Hindlimb muscle (tissue), 1 donor: ENCODE measurements at places on chromosomes 6 and 20.
A peak's percentile ranks its signal among the peaks of the same experiment; 100 is the strongest.

- DNase-seq: no peak
These were observed 119.5 kb downstream of the PLEKHG1 start for GRCh38 chr6:150719099-150719766.

DNA sequence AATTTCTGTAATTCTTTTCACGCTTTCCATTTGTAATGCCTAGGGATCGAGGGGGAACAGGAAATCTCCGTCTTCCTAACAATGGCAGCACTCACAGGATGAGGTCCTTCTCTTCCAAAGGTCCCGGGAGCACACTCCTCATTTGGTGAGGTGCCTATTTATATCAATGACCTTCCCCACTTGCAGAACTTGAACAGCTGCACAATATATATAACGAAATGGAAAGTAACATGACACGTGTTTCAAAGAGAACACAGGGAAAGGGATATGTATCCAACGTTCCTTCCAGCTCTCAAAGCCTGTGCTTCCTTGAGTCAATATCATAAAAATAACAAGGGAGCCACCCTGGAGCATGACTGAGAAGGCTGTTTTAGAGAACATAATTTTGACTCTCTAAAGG, 78.6 kb upstream of the RBM24 start:
- DNase-seq: peak; percentile 75

GRCh38 chr6:28606424-28607391, 81.0 kb downstream of the GPX5 start:
- peak; percentile 74 for DNase-seq

- DNase-seq: no peak
These were observed 706.3 kb downstream of the TFAP2A start for GRCh38 chr6:9708600-9708999.

DNA sequence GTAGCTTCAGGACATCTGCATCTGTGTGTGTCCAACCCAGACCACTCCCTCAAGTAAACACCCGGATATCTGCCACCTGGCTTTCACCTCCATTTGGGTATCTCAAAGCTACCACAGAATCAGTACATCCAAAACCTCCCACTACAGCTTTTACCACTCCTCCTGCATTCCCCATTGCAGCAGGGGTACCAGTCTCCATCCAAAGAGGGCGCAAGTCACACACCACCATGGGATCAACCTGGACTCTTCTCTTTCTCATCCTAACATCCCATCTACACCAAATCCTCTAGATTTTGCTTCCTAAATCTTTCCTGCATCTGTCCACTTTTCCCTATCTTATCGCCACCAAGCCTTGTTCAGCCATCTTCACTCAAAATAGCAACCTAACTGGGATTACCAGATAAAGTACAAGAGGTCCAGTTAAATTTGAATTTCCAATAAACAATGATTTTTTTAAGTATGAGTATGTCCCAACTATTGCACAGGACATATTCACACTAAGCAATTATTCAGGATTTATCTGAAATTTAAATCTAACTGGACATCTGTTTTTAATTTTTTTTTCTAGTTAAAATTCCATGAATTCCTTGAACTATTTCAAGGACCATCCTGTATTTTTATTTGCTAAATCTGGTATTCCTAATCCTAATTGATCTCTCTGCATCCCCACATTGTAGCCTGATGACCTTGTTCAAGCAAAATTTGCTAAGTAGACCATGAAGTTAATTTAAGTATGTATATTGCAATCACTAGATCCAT, 164.3 kb upstream of the MLN start:
- no peak for DNase-seq

GRCh38 chr6:122033564-122034181, 365.8 kb upstream of the HSF2 start:
- DNase-seq: peak; percentile 50

- no peak for DNase-seq
These were observed 149.9 kb upstream of the SMLR1 start for GRCh38 chr6:130677312-130677711.

- no peak for DNase-seq
These were observed 6.9 kb upstream of the HELZ2 start for GRCh38 chr20:63580796-63581461.

DNA sequence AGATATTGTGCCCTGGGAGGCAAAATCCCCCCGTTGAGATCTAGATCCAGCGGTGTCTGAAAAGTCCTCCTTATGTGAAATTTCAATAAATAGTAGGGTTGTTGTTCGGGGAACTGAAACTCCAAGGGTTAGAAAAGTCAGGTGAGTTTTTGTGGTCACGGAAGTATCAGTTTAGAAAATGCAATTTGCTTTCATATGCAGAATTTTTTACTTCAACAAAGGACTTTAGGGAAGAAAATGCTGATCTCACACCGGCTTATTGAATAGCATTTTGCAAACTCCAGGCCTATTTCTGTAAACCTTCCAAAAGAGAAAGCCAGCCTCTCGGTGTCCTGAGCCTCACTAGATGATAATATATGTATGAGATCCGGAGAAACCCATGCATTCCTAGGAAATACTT, 254.7 kb downstream of the TSHZ2 start:
- no peak for DNase-seq

GRCh38 chr20:51198876-51199523, 176.1 kb upstream of the KCNG1 start:
- no peak for DNase-seq

DNA sequence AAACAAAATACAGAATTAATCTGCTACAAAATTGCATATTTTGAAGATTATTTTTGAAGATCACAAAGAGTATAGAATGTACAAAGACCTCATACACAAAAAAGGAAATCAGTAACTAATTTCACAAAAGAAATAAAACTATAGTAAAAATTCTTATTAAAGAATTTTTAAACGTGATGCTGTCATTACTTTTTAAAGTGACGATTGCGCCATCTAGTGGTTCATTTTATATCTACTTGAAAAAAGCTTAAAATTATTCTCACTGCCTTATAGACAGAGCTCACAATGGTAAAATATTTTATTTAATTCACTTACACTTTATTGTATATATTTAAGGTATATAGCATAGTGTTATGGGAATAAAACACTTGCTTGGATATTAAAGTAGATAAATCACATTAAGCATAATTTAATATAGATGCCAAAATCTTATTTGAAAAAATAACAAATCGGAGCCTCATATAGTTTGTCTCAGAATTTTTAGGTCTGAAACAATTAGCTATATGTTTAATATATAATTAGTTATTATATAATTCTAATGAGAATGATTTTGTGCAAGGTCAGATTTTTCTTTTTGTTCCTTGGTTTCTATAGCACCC, 128.8 kb downstream of the PHF3 start:
- peak; percentile 26 for DNase-seq

GRCh38 chr20:58890518-58891085, 38.1 kb downstream of the GNAS start:
- DNase-seq: peak; percentile 95

DNA sequence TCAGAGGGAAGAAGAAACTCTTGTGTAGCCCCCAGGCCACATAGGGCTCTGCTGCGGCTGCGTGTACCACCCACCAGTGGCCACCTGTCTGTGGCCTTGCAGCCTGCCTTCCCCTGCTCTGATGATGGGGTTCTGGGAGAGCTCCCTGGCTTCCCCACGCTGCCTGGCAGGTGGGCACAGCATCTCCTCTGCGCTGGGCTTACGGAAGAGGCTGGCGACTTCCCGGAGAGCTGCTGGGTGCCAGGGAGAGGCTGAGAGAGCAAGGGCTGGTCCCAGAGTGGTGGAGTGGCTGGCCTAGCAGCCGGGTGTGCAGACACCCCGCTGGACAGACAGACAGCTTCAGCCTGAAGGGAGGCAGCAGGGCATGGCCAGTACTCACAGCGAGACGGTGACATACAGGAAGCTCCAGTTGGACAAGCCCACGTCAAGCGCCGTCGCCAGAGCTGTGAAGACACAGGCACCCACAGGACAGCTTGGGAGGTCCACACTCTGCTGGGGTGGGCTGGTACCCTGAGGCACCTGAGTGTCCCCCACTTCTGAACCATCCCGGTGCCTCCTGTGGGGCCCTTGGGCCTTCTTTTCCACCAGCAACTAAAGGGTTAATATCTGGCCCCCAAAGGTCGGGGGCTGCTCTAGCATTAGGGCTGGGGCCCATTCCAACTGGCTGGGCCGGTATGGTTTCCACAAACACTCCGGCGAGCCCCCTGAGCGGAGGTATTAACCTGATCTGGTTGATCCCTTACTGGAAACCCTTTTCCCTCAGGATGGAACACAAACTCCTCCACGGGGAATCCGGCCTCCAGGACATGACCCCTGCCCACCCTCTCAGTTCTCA, 48.1 kb upstream of the CDH22 start:
- DNase-seq: no peak

DNA sequence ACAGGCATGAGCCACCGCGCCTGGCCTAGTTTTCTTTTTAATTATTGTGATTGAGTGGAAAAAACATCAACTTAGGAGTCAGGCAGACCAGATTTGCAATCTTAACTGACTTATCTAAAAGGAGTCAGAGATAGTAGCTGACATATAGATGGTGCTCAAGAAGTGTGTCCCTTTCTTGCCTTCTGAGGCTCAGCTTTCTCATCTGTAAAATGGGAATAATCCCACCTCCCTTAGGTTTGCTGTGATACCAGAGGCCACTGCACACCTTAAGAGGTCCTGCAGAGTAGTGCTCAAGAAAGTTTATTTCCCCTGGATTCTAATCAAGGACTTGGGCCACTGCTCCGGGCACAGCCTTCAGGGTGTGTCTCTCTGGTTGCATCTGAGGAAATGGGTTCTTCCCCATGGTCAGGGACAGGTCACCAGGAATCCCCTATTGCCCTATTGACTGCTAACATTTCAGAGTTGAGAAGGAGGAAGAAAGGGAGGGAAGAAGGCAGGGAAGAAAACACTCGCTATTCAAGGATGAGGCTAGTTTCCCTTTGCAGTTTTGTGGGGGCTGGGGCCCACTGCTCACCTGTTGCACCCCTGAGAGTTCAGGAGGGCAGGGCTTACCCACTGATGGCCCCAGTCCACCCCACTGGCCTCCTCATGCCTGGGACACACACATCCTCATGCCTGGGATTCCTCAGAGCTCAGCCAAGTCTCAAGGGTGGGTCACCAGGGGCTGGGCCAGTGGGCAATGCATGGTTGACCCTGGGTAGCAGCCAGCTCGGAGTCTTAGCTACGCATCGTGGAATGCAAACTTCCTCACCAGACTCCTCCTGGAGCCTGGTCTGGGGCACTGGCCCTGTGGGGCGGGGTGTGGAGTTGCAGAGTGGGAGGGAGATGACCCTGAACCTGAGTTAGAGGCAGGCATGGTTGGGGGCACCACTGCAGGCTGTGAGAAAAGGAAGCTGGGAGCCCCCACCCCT, 21.2 kb downstream of the C6orf132 start:
- DNase-seq: no peak

DNA sequence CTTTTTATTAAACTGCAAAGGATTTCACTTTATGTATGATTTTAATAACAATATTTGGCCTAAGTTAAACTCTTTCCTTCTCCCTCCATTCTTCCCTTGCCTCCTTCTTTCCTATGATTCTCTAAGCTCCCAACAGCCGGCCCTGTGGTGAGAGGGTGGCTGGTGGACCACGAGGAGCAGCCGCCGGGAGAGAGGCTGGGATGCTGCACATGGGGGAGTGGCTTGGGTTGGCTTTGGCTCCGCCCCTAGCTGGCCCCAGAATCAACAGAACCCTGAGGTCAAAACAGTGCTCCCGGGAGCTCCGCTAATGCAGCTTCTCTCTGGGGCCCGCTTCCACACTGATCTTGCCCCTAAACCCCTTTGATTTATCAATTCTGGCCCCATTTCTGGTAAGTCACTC, 389.8 kb upstream of the AGPAT4 start:
- no peak for DNase-seq

GRCh38 chr20:54622333-54623295, 147.2 kb downstream of the DOK5 start:
- DNase-seq: no peak

DNA sequence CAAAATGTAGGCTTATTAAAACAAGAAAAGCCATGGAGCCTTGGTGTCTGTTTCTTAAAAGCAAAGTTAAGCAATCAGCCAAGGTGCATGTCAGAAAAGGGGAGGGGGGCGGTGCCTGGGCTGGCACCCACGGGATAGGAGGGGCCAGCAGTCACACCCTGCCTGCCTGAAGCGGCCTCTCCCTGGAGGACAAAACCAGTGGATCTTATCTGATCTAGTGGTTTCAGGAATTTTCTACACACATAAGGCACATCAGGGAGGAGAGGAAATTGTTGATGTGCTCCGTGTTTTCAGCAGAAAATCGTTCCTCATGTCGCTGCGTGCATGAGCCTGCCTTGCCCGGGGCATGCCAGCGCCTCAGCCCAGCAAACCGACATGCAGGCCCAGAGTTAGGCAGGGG, 276.4 kb downstream of the TAF4 start:
- DNase-seq: no peak

DNA sequence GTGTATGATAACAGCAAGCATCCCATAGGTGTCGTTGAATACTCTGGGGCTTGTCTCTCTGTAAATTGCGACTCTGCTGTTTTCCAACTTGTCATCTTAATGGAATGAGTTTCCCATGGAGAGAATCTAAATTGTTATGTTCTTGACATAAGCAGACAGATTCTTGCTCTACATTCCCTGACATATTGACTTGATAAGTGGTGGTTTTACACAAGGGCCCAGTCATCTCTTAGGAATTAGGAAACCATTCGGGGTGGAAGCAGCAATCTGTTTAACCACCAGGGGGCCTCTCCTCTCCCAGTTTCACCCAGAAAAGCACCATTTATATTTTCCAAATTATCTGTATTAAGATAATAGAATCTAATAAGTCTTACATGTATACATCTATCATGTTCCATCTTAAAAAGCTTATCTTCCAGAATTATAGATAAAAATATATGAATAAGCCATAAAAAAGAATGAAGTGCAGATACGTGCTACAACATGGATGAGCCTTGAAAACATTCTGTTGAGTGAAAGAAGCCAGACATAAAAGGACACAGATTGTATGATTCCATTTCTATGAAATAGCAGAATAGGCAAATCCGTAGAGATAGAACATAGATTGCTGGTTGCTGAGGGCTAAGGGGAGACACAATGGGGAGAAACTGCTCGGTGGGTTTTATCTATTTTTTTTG, 23.1 kb upstream of the MROH8 start:
- DNase-seq: no peak

- DNase-seq: peak; percentile 13
These were observed 94.5 kb upstream of the NRSN1 start for GRCh38 chr6:24031496-24031895.

DNA sequence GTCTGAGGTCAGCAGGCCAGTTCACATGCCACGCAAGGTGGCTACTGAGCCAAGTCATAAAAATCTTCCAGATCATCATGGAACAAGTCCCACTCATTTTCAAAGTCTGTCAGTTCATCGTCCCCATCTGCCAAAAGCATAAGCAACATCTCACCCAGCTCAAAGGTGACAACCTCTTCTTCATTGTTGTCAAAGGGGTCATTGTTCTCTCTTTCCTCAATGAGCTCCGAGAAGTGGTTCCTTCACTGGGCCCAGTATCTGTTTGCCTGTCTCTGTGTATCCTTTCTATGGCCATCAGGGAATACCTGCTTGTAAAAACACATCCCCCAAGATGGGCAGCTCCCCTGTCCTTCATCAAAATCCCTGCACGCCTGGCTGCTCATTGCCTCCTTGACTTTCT, 49.5 kb downstream of the ZNF334 start:
- DNase-seq: no peak
